ENCODE measurements at places on chromosomes 11 and 22.

GRCh38 chr11:68749229-68750123, 1.8 kb downstream of the TESMIN start:
- peak; percentile 32 for DNase-seq

- no peak for DNase-seq
Measured at GRCh38 chr11:117945047-117945810, 16.0 kb upstream of the TMPRSS13 start.

DNA sequence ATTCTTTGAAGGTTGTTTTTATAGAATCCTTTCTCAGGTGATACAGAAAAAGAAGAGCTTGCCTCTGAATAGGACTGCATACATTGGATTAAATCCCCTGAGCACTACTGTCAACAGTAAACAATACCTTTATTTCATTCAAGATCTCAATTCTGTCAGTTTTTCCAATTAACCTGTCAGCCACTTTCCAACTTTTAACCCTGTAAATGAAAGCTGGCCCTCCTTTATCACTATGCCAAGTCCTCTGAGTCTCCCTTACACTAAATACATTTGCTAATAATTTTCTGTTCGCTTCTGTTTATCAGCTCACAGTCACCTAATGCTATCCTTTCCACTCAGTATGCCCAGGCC, 213.7 kb upstream of the ARHGAP42 start:
- no peak for DNase-seq

- no peak for DNase-seq
Measured at GRCh38 chr22:38949889-38950405, 7.5 kb upstream of the APOBEC3A start.

GRCh38 chr22:25027043-25027906, 74.8 kb downstream of the KIAA1671 start:
- no peak for DNase-seq

DNA sequence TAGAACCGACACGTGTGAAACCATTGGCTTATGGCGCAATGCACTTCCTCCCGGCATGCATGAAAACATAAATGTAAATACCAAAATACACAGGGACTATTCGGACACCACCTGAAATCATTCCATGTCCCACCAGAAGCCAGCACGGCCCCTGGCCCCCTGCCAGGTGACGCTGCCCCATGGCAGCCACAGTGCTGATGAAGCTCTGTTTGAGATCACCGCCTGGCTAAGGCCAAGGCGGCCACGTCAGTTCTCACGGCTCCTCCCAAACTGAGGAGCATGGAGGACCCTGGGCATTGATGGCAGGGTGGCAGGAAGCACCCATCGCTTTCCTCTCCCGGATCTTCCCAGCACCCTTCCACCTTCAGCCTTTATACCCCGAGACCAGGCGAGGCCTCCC, 89.5 kb downstream of the CDKN1C start:
- no peak for DNase-seq

GRCh38 chr11:128552783-128553661, 34.3 kb downstream of the ETS1 start:
- DNase-seq: peak; percentile 21

- no peak for DNase-seq
Measured at GRCh38 chr22:47767403-47767802, 1005.0 kb downstream of the TBC1D22A start.

- peak; percentile 89 for DNase-seq
Measured at GRCh38 chr11:69518081-69518950, 36.9 kb downstream of the LINC01488 start.

- DNase-seq: no peak
Measured at GRCh38 chr11:131402040-131402439, 31.6 kb downstream of the NTM start.

DNA sequence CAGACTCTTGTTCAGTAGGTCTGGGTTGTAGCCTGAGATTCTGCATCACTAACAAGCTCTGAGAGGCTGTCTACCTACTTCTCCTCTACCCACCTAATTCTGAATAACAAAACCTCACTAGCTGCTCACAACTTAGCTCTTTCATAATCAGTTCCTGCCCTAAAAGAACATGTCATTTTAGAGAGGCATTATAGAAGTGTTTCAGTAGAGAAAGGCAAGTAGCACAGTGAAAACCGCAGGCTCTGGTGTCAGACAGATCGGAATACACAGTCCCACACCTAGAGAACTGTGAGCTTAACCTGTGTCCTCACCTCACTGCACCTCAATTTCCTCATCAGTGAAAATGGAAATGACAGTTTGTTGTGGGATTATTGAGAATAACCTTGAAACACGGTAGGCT, 1337.6 kb upstream of the TENM4 start:
- no peak for DNase-seq

DNA sequence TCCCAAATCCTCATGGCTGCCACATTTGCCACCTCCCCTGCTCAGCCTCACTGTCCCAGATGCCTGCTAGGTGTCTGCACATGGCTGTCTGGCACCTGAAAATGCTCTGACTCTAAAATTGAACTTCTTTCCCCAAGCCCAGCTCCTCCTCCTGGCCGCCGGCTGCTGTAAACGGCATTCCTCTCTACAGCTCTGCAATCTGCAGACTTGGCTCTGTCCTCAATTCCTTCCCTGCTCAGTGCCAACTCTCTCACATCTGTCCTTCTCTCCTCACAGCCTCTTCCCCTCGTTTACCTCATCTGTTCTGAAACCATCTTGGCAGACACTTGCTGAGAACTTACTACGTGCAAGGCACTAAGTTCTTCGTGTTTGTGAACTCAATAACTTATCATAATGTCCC, 169.4 kb upstream of the SYT13 start:
- DNase-seq: no peak

- no peak for DNase-seq
Measured at GRCh38 chr22:17767233-17768065, 6.8 kb downstream of the BID start.

DNA sequence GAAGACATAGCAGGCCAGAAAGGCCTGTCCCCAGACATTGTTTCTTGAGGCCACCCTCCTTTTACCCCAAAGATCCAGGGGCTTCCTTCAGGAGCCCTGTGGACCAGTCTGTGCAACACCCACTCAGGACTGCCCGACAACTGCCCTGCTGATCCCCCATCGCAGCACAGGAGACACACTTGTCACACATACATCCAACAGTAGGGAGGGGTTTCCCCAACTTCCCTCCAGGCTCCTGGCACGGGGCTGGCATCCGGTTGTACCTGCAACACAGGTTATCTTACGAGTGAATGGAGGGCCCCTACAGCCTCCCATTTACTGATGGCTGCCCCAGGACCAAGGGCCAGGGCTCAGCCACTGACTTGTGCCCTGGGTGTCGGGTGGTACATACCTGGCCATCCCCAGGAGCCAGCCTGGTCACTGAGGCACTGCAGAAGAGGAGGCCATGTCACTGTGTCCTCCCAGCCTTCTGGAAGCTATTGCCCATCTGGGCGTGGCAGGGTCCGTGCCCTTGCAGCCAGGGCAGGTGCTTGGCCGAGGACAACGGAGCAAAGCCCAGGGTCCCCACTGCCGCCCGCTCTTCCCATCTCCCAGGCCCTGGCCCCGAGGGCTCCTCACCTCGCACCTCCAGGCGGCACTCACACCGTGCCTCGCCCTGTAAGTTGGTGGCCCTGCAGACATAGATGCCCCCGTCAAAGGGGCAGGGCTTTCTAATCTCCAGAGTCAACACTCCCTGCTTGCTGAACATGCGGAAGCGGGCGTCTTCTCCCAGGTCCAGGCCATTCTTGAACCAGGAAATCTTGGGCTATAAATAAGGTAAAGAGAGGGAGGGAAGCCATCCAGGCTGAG, 20.8 kb downstream of the MYBPC3 start:
- DNase-seq: no peak

DNA sequence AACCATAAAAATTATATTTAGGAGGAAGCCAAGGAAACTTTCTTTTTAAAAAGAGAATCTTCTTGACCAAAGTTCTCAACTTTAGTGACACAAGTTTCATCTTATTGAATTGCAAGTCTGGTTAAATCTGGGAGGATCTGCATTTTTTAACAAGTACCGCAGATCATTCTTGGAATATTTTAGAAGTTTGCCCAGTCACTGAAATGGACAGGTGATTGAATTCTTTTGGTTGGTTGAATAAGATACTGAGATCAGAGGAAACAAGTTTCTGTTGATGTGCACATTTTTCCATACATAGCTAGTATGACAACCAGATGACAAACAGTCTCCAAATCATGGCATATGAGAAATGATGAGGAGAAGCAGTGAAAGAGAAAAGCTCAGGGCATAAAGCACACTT, 50.2 kb downstream of the SLN start:
- no peak for DNase-seq

DNA sequence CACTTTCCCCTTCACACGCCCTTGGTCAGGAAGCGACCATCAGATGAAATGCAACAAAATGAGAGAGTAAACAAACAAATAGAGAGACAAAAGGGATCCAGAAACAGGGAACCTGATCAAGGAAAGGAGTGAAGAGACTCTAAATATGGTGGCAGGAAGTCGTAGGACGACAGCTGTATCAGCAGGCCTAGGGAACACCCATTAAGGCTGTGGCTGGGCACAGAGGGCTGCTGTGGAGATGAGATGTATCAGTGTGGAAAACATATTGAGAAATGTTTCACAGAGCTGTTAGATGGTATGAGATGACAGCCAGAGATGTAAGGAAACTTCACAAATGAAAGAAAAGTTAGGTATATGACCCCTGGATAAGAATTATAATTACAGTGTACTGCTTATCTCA, 155.8 kb upstream of the MTMR2 start:
- DNase-seq: no peak

DNA sequence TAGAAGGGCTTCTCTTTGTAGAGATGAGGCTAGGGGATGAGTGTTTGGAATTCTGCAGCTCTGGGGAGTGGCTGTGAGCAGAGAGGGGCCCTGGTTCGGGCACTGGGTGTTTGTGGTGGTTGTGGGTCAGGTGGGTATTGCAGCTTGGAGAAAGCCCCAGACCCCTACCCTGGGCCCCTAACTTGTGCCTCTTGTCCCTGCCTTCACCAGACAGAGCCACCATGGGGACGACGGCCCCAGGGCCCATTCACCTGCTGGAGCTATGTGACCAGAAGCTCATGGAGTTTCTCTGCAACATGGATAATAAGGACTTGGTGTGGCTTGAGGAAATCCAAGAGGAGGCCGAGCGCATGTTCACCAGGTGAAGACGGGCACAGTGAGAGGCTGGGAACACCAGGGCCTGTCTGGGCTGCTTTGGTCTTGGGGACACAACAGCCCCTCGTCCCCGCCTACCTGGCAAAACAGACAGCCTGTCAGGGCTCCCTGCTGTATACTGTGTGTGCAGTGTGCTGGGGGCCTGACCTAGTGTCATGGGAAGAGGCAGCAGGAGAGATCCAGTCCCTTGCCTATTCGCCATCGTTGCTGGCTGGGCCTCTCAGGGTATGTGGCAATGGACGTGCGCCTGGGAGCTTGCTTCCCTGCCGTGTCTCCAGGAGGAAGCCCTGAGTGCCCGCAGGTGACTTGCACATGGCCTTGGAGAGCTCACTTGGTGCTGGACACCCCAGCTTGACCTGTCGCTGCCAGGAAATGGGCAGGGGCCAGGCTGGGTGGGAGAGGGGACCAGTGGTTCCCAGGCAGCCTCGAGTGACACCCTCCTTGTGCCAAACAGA, 4.3 kb downstream of the INCENP start:
- DNase-seq: no peak

- peak; percentile 71 for DNase-seq
Measured at GRCh38 chr22:32528984-32529982, 54.7 kb downstream of the FBXO7 start.

GRCh38 chr22:26399289-26399688, 29.8 kb upstream of the ASPHD2 start:
- no peak for DNase-seq

- DNase-seq: peak; percentile 89
Measured at GRCh38 chr11:3841426-3842350, 929 bp upstream of the RHOG start.

- DNase-seq: no peak
Measured at GRCh38 chr11:47915374-47915773, 65.0 kb upstream of the PTPRJ start.

- no peak for DNase-seq
Measured at GRCh38 chr22:19595532-19595931, 71.3 kb upstream of the CLDN5 start.

GRCh38 chr22:34161431-34162123, 241.3 kb upstream of the LARGE1 start:
- no peak for DNase-seq

DNA sequence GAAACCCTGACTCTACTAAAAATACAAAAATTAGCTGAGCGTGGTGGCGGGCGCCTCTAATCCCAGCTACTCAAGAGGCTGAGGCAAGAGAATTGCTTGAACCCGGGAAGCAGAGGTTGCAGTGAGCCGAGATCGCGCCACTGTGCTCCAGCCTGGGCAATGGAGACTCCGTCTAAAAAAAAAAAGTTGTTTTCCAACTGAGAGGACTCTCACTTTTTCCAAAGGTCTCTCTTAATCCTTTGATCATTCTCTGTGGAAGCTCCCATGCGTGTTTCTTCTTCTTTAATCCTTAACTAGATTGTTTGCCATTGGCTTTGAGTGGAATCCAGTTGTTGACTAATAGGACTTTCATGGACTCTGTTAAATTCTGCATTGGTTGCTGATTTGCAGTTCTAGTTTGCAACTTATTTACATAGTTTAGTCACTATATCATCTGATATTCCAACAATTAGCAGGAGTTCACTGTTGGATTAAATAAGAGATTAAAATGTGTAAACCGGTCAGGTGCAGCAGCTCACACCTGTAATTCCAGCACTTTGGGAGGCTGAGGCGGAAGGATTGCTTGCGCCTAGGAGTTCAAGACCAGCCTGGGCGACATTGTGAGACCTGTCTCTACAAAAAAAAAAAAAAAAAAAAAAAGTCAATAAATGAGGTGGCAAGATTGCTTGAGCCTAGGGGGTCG, 79.7 kb downstream of the C22orf31 start:
- no peak for DNase-seq

DNA sequence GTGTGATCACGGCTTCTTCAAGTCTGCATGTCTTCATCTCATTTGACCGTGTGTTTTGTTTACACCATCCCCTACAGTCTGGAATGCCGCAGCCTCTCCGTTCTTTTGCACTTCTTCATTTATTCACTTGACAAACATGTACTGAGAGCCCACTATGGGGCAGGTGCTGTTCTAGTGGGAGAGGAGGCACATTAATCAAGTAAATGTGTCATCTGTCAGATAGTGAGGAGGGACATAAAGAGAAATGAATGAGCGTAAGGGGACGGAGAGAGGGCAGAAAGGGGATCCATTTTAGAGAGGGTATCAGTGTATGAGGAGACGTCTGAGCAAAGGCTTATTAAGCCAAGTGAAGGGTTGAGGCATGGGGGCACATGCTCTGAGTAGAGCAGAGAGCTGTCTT, 54.0 kb upstream of the CECR2 start:
- no peak for DNase-seq

- DNase-seq: peak; percentile 80
Measured at GRCh38 chr22:40396882-40397281, 26.5 kb downstream of the SGSM3 start.

GRCh38 chr11:13534358-13534757, 38.6 kb upstream of the PTH start:
- DNase-seq: no peak

Measured in astrocyte of the spinal cord (primary cell).